ENCODE measurements at places on chromosomes 2 and 18.

DNA sequence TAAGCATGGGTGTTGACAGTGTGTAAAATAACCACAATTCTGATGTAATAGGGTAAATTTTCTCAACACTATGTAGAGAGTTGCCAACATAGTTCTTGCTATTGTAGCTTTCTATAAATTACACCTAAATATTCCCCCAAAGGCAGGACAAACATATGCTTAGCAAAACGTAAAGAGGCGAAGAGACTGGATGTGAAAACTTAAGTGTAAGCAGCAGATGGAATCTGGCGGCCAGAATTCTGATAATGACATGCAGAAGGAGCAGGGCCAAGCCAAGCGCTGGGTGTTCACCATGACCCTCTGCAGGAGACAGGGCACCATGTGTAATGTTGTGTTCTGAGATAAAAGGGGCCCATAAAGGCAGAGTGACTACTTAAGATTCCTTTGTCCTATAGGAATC, 105.2 kb upstream of the ZNF521 start:
- no peak for DNase-seq

DNA sequence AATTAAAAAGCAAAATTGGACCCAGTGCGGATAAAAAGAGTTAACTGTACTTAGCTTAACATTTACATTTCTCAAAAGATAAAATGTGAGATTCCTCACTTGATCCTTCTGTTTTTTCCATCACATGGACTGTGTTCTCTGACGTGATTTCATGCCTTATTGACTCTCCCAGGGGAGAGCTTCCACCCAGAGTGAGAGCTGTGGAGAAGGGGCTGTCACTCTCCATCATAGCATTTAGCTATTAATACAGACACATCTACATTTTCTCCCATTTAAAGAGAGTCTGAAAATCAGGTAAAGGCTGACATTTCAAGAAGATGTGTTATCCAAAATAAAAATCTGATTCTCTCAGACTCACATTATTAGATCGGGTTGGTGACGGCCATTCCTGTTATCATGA, 493.8 kb downstream of the FBXO15 start:
- no peak for DNase-seq

DNA sequence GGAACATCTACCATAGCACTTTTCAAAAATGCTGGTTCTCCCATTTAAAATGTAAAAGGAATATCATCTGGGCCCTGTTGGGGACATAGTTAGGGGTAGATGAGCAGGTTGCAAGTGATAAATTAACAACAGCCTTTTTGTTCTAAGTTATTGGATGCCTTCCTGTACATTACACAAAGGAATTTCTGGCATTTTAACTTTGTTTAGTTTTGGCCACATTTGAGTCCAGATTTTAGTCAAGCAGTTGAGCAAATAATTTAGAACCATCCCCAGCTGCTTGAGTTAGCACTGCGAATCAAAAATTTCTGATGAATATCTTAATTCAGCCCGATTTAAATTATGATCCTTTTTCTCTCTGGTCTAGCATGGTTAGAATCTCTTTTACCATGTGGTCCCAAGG, 124.4 kb downstream of the TTC27 start:
- DNase-seq = no peak

GRCh38 chr2:210795506-210795905, 239.1 kb downstream of the CPS1 start:
- DNase-seq = no peak

GRCh38 chr18:75261430-75262223, 51.0 kb downstream of the TSHZ1 start:
- no peak for DNase-seq

GRCh38 chr2:200439981-200440380, 69.9 kb downstream of the KCTD18 start:
- DNase-seq = no peak

- DNase-seq = no peak
Measured at GRCh38 chr2:11079136-11079824, 76.0 kb upstream of the SLC66A3 start.

DNA sequence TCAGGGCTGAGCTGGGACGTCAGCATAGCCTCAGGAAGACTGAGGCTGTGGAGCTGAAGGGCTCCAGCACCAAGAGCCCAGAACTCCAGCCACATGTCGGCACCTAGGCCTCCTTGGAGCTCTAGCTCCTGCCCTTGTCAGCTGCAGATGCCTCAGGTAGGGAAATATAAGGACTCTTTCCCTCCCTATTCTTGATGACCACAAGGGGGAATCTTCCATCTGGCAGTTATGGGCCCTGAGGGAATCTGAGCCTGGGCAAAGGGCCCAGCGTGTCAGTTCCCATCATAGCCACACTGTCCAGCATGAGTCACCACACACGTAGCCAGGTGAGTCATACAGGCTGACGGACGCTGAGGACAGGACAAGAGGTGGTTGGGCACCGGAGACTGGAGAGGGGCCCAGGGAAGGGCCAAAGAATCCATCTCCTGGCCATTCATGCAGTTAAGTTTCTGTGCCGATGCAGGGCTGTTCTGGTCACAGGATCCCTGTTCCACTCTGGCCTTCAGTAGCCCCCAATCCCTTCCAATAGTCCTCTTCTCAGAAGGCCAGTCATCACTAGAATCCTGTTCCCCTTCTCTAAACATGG, 1.8 kb downstream of the MPV17 start:
- DNase-seq = peak; percentile 93

GRCh38 chr18:70329071-70329470, 40.2 kb downstream of the SOCS6 start:
- DNase-seq = no peak

GRCh38 chr2:195360242-195360641, 296.8 kb upstream of the SLC39A10 start:
- DNase-seq = no peak

- DNase-seq = no peak
Measured at GRCh38 chr2:39080152-39080551, 40.7 kb downstream of the SOS1 start.

GRCh38 chr2:39411181-39411944, 25.7 kb downstream of the MAP4K3 start:
- DNase-seq = no peak

DNA sequence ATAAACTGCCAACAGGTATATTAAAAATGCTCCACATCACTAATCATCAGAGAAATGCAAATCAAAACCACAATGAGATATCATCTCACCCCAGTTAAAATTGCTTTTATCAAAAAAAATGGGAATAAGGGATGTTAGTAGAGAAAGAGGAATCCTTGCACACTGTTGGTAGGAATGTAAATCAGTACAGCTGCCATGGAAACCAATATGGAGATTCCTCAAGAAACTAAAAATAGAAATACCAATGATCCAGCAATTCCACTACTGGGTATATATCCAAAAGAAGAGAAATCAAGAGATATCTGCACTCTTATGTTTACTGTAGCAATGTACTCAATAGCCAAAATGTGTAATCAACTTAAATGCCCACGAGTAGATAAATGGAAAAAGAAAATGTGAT, 40.6 kb downstream of the ZRANB3 start:
- no peak for DNase-seq

GRCh38 chr2:61775956-61776570, 77.8 kb downstream of the FAM161A start:
- DNase-seq = no peak

DNA sequence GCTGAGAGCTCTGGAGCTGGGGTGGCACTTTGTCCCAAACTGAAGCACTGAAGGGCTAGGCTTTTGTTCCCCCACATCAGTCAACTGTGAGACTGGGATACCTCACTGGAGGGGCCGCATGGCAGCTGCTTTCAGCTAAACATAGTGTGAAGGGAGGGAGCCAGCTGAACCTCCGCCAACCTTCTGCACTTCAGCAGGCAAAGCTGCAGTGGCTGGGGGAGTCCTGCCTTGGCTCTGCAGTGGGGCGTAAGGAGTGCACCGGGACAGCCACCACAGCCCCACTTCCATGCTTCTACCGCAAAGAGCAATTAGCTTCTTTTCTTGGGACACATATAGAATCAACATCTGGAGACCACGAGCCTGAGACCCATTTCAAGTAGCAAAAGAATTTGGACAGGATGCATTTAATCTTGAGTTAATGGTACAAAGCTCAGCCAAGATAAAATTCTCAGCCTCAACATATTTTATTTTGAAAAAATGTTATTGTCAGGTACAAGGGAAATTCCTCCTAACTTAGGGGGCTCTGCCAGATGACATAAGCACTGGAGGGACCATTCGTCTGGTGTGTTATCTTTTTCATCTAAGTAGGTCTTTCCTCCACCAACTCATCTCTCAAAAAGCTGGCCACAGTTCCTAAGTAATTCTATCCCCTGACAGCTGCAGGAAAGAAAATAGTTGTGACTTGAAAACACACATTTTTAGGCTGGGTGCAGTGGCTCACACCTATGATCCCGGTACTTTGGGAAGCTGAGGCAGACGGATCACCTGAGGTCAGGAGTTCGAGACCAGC, 25.6 kb upstream of the MYCN start:
- DNase-seq = no peak

DNA sequence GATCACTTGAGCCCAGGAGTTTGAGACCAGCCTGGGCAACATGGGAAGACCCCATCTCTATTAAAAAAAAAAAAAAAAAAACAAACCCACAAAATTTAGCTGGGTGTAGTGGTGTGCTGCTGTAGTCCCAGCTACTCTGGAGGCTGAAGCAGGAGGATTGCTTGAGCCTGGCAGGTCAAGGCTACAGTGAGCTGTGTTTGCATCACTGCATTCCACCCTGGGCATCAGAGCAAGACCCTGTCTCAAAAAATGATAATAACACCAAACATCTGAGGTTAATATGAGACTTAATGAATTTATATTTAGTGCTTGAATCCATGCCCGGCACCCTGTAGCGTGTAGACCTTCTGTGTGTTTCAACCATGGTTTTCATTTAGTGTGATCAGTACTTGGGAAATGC, 22.8 kb downstream of the CABLES1 start:
- DNase-seq = no peak

GRCh38 chr2:43266711-43267111, 40.3 kb upstream of the ZFP36L2 start:
- no peak for DNase-seq

DNA sequence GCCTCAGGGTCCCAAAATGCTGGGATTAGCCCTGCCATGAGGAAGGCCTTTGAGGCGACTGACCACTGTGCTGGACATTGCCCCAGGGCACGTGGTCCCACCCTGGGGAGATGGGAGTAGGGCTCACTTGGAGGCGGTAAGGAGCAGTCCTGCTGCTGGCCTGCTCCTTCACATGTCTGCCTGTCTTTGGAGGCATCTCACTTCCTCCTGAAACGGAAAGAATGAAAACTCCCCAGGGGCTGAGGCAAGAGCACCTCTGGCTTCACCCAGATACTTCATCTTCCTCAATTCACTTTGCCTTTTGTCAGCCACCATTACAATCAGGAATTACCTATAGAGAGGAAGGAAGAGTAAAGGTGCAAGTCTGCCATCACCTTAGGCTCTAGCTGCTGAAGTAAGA, 59.9 kb upstream of the GATA6 start:
- no peak for DNase-seq

GRCh38 chr18:50458796-50459195, 84.0 kb downstream of the SKA1 start:
- no peak for DNase-seq

- DNase-seq = no peak
Measured at GRCh38 chr2:12658310-12658945, 58.3 kb upstream of the TRIB2 start.

DNA sequence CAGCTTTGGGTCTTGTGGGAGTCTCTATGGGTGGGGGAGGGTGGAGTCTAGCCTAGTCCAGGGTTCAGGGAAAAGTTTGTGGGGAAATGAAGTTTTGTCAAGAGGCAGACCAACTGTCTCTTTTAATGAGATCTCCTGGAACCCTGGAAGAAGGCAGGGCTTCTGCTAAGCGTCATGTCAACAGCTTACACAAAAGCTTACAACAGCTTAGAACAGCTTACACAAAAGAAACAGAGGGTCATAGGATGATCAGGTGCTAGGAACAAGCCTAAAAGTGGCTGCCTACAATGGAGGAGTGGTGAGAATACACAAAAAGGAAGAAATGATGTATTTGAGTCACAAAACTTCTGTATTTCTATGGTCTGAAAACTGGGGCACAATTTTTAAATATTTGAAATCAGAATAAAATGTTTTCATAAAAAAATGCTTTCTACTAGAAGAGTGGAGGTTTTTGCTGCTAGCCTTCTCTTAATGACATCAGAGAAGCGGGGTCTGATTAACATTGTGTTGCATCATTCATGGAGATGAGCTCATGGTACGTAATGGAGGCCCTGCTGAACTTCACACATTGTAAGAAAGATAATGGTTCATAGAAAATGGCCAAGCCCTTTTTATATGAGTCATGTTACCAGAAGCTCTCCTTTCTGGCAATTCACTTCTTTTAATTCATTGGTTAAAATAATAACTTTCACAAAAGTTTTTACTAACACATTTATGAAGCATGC, 351.0 kb downstream of the PIK3C3 start:
- DNase-seq = no peak

DNA sequence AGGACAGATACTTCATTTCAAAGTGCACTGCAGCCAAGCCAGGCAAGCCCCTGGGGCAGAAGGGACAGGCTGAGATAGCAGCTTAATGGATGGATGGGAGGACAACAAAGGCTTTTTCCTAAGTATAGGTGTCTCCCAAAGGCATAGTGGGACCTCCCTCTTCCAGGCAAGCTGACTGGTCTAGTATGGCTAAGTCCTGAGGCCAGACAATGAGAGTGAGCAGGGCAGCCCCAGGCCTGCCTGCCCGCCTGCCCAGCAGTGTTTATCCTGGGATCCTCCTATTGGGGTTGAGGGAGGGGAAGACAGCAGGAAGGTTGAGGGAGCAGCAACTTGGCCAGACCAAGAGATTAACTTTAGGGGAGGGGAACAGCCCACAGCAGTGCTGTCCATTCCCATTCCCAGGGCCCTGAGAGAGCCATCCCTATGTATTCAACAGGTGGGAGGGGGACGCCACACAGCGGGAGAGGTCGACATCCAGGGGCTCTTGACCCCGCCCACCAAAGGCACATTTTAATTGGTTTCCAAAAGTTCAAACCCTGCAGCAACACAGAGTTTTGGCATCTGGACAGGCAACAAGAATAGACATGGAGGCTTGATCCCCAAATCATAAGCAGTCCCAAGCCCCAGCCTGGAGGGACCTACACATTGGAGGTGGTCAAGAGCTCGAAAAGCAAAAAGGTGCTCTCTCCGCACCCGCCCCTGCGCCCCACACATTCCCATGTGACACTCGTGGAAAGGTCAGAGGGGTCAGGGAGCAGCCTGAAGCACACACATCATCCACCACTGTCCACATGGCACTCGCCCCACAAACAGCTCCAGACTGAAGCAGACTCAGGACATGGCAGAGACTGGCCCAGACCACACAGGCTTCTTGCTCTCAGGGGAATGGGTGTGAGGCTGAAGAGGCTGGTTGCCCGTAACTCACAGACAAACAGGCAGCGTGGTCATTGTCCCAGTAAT, 2.9 kb upstream of the SFXN5 start:
- no peak for DNase-seq

GRCh38 chr2:239269173-239269885, 131.5 kb downstream of the HDAC4 start:
- DNase-seq = no peak

DNA sequence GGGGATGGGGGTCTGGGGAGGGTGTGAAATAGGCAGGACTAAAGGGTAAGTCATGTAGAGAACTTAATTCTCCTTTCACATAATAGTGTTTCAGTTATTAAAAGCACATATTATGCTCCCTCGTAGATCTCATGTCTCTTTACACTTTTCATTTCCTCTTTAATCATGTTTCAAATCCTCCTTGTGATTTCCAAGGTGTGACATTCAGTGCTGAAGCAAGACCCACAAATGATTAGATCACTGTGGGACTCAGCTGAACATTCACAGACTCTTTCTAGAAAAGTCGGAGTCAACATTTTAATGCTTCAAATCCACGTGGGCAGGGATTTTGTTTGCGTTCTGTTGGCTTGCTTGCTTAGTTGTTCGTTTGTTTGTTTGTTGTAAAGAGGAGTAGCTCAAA, 34.7 kb upstream of the CALCRL start:
- no peak for DNase-seq
